ENCODE measurements at places on chromosomes 12 and 14. TPM values are rescaled to one million over a fixed set of nuclear protein-coding genes. Genes with fewer than 3 reads are reported as not detected.

Gene SERPINA12
- total RNA-seq: not detected

Gene B4GALNT3
- 30.8 TPM for total RNA-seq

Gene NKX2-8
- total RNA-seq: not detected

GRCh38 chr14:44428231-44428945, 78.7 kb downstream of the FSCB start:
- H3K4me3 ChIP-seq: no peak overlapping the region
- no peaks in the 10 kb centered on the region for H3K4me1 ChIP-seq
- H3K27ac ChIP-seq: no peak overlapping the region

GRCh38 chr12:99122496-99122895, 477.4 kb downstream of the APAF1 start:
- no peak for DNase-seq
- no peaks in the 10 kb centered on the region for H3K4me1 ChIP-seq
- no peak overlapping the region for H3K4me3 ChIP-seq

GRCh38 chr12:16407346-16407745, 59.9 kb downstream of the MGST1 start:
- no peak overlapping the region for H3K4me3 ChIP-seq
- H3K27ac ChIP-seq: no peak overlapping the region
- no peaks in the 10 kb centered on the region for H3K36me3 ChIP-seq
- DNase-seq: no peak
- no peaks in the 10 kb centered on the region for H3K4me1 ChIP-seq

Measured in neural progenitor cell (in vitro differentiated cells).